T-helper 17 cell (primary cell): ENCODE measurements at places on chromosomes 5 and 9.

GRCh38 chr5:170860818-170861666 lies 776 bp upstream of the RANBP17 start:
- DNase-seq, result no peak

- no peak for DNase-seq
Observed at GRCh38 chr5:178546675-178547033, 43.5 kb downstream of the COL23A1 start.

- no peak for DNase-seq
Observed at GRCh38 chr5:32496104-32496503, 51.6 kb upstream of the ZFR start.

GRCh38 chr5:113507601-113508000 lies 5.9 kb upstream of the YTHDC2 start:
- no peak for DNase-seq

DNA sequence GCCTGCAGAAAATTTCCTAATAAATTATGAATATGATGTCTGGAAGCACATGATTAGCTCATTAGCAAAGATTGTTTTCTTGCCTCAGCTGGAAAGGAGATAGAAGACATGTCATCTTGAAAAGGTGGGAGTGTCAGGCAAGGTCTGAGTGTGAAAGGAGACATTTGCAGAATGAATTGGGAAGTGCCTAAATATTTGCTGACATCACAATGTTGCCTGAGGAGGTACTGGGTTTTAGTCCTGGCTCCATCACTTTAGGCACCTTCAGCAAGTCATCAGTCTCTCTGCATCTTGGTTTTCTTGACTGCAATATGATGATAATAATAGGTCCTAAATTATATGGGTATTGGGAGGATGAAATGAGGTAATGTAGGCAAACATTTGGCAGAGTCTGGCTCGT lies 140.1 kb downstream of the TRPM3 start:
- no peak for DNase-seq

DNA sequence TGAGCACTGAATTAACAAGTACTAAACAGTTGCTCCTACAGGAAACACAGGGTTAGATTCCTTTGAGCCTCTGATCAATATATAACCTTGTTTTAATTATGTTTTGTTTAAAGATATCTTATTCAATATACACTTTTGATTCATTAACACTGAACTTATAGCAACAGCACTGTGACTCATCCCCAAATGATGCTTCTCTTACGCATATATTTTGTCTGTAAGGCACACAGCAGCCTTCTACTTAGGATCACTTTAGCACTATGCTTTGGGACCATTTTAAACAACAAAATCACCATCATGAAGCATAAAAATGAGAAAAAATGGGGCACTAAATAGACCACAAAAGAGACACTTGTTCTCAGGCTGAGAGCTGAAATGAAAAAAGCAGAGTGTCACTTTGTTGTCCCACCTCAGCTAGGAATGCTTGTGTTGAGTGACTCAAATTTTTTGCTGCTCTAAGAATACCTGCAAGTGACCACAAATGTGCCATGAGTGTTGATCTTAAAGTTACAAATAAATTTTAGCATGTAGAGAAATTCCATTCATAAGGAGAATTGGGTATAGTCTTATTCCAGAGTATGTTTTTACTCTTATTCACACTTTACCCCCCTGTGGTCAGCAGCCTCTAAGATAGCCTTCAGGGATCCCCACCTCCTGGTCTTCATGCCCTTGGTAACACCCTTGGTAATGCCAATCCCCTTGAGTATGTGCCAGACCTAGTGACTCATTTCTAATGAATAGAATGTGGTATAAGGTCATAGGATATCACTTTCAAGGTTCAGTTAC lies 252.7 kb upstream of the IL12B start:
- DNase-seq, result no peak

GRCh38 chr5:96074870-96075269 lies 113.2 kb upstream of the ELL2 start:
- no peak for DNase-seq

- no peak for DNase-seq
Observed at GRCh38 chr9:109945573-109945972, 165.6 kb downstream of the PALM2AKAP2 start.

DNA sequence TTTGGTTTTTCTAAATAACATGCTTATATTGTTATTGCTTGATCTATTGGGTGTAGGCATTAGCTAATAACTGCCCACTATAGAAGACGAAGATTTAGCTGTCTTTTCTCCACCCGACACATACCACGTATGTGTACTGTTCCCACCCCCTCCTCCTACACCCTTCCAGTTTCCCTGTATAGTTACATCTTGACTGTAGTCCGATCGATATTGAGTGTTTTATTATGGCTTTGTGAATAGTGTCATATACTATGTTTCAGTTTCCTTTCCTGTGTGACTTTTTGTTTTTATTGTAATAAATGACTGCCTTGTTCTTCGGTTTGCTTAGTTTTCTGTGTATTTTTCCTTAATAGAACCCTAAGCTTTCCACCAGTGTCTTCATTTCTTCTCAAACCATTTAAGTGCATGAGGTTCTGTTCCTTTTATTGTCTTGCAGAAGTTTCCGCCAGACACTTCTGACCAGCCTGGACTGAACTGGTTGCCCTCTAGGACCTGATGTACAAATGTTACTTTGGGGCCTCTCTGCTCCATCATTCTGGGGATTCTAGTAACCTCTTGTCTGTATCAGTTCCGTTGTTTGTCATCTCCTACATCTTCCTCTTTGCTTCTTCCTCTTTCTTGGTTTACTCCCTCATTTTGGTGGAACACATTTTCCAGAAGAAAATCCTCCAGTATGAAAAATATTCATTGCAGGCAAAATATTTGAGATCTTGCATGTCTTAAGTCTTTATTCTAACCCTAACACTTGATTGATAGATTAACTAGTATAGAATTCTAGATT lies 61.8 kb downstream of the PRKACG start:
- no peak for DNase-seq

DNA sequence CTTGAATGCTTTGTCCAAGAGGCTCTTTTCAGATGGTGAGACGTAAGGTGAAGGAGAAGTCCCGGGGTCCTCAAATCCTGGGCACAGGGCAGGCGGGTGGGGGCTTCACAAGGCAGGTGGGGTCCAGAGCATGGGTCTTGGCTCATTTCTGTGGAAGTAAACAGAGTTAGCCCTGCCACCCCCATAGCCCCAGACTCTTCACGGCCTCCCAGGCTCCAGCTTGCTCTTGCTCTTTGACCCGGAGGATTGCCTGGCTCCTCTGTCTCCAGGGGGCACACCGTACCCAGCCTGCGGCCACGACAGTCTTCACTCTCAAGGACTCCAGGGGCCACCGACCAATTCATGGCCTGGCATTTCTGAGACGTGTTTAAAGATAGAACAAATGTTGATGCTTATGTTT lies 28.8 kb upstream of the POMT1 start:
- DNase-seq, result no peak

DNA sequence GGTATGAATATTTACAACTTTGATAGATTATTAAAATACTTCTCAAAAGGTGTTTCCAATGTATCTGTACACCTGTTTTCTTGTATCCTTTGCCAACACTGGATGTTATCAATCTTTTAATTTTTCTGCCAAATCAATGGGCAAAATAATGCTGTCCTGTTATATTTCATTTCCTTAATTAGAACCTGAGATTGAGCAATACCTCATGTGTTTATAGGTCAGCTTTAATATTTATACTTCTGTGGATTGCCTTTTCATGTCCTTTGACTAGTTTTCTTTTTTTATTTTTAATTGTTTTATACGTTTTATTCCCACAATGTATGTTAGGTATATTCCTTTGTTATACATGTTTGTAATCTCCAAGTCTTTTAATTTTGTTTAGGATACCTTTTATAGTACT lies 77.6 kb downstream of the JAK2 start:
- no peak for DNase-seq

- DNase-seq, result no peak
Observed at GRCh38 chr9:136244122-136244968, 1.3 kb downstream of the QSOX2 start.

DNA sequence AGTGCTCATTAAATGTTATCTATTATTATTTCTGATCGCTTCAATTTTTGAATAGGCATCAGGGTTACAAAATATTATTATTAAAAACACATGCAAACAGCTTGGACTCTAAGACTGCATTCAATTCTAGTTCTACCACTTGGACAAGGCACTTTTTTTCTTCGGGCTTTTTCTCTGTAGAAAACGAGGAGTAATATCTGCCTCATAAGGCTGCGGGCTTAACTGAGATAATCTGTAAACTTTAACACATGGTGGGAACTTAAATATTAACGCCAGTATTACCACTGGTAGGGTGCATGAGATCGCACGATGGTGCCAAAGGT lies 511 bp upstream of the SPDL1 start:
- DNase-seq, result no peak
